ENCODE measurements at places on chromosomes 11 and 22. TPM values are rescaled to one million over a fixed set of nuclear protein-coding genes. Genes with fewer than 3 reads are reported as not detected.

The EMID1 gene
- total RNA-seq = 21.5 TPM

The ELFN2 gene
- 16.8 TPM for total RNA-seq

The AMPD3 gene
- total RNA-seq = 3.9 TPM

The CHRM4 gene
- 13.4 TPM for total RNA-seq

The SNX32 gene
- total RNA-seq = 7.6 TPM

The CTSC gene
- 25.6 TPM for total RNA-seq

The BLID gene
- 1.8 TPM for total RNA-seq
